ENCODE measurements at places on chromosomes 13 and 19.

DNA sequence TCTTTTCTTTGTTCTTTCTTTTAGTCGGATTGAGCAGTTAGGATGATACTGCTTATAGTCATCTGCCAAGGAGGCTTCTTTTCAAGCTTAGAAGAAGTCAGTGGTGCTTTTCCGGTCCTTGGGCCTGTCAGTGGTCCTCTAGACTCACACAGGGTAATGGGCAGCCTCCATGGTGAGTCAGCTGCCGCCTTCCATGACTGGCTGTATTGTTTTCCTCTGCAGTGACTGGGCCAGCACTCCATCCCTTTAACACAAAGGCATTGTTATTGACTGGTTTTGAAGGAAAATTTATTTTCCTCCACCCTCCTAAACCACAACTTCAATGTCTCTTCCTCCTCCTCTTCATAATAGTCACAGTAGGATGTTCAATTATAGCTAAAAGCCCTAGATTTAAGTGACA lies 47.1 kb upstream of the CNMD start:
- no peak for DNase-seq

GRCh38 chr13:100297413-100297812 lies 208.5 kb downstream of the PCCA start:
- DNase-seq, result no peak

DNA sequence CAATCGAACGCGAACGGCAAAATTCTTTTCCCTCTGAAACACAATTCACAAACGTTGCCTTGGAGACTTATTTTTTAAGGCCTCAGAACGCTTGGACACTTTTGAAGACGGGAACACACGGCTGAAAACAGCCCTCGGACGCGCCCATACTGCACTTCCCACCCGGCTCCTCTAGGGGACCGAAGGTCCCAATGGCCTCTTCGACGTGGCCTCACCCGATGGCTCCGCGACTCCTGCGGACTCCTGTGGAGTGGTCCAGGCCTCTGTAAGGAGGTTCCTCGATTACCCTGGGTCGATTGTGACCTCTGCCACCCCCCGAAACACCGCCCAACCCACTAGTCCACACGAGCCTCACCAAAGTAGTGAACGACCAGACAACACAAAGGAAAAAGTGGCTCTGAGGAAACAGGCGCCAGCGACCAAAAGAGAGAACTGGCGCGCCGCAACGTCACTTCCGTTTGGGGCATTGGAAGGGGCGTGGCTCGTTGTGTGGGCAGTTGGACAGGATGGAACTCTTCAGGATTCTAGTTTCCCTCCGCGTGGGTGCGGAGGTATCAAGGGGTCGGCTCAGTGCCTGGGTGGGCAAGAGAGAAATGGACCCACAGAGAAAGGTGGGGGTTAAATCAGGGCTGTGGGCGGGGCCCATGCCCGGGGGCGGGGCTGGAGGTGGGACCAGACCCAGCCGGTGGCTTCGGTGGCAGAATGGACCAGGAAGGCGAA lies at the start of gene ZNF560:
Gene ZNF560 (minus strand): TSS at position 434 of the 720 bp plus-strand sequence. CDS start 23,303 bp downstream, outside the sequence.
- DNase-seq, result no peak

GRCh38 chr13:80379245-80379644 lies 38.3 kb upstream of the SPRY2 start:
- no peak for DNase-seq

GRCh38 chr13:24173795-24174194 lies 13.3 kb downstream of the SPATA13 start:
- DNase-seq, result no peak

- DNase-seq, result no peak
Measured at GRCh38 chr19:41189425-41190065, 3.5 kb upstream of the CYP2S1 start.

DNA sequence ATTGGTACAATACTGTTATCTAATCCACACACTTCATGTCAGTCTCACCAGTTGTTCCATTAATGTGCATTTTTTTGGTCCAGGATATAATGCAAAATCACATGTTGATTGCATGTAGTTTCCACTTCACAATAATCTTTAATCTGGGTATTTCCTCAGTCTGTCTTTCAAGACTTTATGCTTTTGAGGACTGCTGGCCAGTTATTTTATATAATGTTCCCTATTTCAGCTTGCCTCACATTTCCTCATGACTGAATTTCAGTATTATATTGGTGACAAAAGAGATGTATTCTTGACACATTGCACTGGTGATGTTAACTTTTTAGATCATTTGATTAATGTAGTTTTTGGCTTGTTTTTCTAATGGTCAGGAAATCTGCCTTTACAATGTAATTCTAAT lies 368.3 kb downstream of the IRS2 start:
- DNase-seq, result no peak

DNA sequence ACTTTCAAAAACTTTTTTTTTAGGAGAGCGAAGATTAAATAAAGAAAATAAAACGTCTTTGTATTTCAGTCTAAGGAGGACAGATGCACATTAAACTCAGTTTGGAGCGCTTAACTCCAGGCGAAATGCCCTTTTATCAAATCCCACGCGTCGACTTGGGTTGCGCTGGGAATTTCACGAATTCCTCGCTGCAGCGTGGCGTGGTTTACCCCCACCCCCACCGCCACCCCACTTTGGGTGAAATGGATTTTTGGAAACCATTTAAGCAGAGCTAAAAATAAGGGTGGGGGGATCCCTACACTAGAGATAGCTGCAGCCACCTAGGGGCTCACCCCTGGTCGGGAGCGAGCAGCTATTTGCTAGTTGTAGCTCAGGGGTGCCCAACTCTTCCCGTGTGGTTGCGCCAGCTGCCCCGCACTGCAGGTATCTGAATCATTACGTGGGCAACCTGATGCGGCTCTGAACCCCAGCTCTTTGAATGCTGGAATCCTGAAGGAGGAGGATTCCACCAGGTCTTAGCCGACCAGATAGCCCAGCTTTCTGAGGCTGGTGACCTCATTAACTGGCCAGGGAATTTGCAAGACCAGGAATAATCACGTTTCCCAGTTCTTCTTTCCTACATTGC lies 6.5 kb upstream of the TSHZ3 start:
- DNase-seq, result no peak

- no peak for DNase-seq
Measured at GRCh38 chr13:98976941-98977340, 923 bp downstream of the DOCK9 start.

DNA sequence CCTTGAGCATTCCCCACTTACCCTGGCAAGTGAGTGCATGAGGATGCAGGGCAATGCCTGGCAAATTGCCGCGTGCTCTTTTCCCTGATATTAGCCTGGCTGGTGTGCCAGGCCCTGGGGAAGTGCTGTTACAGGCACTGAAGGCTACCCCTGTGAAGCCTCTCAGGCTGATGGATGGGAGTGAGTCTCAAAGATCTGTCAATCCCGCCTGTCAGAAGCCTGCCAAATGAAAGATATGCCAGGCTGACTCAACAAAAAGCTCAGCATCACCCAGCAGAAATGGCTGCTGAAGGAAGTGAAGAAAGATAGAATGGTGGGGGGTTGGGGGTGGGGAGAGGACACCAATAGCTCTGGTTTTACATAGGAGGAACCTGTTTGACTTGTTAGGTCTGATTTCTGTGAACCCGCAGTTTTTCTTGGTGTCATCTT lies 112.1 kb downstream of the LACC1 start:
- DNase-seq, result no peak

DNA sequence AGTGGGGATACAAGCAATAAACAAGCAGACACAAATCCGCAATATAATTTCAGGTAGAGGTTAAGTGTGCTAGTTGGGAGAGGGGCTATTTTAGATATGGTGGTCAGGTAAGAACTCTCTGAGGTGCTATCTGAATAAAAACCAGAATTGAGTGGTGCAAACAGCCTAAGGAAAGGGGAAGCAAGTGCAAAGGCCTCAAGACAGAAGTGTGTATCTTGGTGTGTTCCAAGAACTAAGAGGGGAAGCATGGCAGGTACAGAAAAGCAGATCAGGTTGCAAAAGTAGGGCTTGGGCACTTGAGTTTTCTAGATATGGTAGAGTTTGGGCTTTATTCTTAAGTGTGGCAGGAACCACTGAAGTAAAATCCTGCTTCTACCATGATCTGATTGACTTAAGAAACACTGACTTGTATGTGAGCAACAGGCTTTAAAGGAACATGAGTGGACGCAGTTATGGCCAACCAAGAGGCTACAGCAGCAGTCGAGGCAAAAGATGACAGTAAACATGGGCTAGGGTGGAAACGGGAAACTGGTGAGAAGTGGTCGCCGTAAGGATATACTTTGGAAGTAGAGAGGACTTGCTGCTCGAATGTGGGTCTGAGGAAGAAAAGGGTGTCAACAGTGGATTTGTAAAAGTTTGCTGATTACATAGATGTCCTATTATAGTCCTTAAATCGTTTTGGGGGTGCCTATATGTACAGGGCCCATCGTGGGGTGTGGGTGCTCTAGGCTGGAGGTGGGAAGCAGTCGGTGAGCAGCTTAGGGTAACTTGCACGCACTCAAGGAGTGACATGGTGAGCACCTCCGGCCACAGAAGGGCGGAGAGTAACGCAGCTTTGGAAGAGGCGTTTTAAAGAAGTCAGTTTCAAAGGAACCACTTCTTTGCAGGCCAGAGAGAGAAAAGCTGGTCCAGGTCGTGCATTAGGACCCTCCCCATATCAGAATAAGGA lies 677 bp downstream of the TGDS start:
- DNase-seq, result peak; percentile 23

DNA sequence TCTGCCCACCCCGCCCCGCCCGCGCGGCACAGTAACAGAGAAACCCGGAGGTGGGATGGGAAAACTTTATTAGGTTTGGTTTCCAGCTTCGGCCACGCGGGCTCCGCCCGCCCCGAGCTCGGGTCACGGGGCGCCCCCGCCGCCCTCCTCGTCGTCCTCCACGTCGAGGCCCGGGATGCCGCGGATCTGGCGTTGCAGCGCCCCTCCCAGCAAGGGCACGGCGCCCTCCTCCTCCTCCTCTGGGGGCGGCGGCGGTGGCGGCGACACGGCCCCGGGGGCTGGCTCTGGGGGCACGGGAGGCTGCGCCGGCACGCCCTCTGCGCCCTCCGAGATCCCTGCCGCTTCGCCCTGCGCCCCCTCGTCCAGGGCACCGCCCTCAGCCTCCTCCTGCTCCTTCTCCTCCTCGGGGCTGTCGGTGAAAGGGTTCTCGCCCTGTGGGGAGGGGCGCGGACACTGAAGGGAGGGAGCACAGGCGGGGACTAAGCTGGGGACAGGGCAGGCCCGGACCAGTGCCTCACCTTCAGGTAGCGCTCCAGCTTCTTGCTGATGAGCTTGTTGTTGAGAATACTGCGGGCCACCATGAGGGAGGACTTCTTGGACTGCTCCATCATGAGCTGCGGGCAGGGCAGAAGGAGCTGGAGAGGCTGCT lies 536 bp upstream of the AKAP8 start:
- DNase-seq, result no peak

GRCh38 chr13:38943231-38943630 lies 47.4 kb downstream of the STOML3 start:
- DNase-seq, result no peak

DNA sequence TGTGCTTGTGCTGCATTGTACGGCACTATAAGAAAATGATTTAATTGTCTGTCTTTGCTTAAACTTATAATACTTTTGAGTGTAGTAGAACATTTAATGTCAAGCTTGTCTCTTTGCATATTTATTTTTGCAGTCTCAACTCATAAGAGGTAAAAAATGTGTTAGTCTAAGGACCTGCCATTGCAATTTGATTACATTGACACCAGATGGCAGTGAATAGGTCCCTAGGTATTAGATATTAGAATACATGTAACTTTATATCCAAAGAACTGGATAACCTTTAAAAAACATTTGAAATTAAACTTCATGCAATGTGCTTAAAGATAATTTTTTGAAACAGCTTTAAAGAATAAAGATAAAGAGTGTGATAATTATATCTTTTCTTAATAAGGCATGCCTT lies 1421.3 kb downstream of the OLFM4 start:
- no peak for DNase-seq

GRCh38 chr19:33513424-33513823 lies 8.2 kb downstream of the PEPD start:
- no peak for DNase-seq

GRCh38 chr13:109162248-109163036 lies 533.0 kb downstream of the MYO16 start:
- no peak for DNase-seq

DNA sequence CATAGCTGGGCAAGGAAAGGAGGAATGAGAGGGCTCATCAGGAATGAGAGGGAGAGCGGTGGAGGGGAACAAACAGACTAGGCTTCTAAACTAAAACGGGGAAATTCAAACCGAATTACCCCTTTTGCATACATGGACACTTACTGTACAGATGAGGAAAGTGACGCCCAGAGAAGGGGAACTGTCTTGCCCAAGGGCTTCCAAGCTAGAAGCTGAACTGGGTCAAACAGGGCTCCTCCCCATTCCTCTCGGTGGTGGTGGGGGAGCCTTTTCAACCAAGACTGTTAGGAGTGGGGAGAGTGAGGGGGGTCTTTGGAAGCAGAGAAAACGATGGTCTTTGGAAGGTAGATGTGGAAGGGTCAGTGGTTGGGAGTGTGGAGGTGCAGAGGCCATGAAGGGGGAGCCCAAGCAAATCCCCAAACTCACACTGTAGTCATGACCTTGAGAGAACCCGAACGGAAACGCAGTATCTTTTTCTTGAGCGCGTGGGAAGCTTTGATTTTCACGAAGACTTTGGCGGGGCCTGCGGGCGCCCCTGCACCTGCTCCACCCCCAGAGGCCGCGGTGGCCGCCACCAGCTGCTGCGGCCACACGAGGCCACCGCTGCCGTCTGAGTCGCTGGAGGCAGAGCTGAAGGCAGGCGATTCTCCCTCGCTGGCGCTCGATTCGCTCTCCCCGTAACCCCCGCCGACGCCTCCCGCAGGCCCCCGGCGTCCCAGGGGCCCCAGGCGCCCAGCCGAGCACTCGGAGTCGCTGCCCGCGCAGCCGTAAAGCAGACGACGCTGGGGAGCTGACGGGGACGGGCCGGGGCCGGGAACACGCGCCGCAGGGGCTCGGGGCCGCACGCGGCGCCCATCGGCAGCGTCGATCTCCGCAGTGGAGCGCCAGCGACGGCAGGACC lies 12.3 kb upstream of the GNG8 start:
- DNase-seq, result no peak
